Fibroblast of skin of back (primary cell): ENCODE measurements at places on chromosomes 2 and 18.

DNA sequence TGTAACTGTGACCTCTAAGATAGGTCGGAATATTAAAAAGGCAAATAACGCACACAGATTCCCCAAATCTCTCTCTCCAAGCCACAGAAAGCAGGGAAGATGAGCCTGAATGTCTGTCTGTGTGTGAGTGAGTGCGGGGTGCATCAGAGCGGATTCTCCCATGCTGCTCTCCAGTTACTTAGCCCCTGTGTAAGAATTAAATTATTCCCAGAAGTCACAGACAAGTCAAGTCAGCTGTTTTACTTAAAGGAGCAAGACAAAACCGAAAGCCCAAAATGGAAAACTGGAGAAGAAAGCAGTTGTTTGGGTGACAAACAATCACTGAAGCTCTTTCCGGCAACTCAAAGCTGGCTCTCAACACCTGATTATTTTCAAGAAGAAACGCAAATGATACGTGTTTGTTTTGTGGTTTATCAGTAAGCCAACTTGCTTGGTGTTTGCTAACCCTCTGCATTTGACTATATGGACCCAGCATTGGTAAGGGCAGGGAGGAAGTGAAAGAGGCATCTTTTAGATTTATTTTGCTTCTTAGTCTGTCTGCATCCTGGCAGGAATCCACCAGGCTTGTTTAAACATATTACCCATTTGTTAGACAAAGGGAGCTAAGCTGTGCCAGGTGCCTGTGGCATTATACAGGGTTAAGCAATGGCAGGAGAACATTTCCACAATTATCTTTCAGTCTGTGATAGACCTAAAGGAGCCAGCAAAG lies 121.5 kb upstream of the CREB1 start:
- DNase-seq, result peak; percentile 39

DNA sequence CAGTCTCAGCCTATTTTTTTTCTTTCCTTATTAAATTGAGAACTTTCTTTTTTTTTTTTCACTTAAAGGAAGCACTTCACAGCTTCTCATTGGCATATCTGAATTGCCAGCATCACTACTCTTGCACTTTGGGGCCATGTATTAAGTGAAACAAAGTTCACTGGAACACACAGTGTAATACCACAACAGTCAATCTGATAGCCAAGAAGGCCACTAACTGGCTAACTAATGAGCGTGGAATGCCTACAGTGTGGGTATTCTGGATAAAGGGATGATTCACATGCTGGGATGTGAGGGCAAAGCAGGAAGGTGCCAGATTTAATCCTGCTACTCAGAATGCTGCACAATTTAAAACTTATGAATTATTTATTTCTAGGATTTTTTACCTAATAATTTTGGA lies 11.7 kb upstream of the C18orf63 start:
- peak; percentile 39 for DNase-seq

DNA sequence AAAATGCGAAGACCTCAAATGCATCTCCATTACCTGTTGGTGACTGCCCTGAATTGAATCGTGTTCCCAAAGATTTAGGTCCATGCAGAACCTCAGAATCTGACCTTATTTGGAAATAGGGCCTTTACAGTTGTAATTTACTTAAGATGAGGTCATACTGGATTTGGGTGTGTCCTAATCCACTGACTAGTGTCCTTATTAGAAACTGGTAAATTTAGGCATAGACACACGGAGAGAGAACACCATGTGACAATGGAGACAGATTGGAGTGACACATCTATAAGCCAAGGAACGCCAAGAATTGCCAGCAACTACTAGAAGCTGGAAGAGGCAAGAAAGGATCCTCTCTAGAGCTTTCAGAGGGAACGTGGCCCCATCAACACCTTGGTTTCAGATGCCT lies 203.1 kb downstream of the SMAD2 start:
- DNase-seq, result no peak

DNA sequence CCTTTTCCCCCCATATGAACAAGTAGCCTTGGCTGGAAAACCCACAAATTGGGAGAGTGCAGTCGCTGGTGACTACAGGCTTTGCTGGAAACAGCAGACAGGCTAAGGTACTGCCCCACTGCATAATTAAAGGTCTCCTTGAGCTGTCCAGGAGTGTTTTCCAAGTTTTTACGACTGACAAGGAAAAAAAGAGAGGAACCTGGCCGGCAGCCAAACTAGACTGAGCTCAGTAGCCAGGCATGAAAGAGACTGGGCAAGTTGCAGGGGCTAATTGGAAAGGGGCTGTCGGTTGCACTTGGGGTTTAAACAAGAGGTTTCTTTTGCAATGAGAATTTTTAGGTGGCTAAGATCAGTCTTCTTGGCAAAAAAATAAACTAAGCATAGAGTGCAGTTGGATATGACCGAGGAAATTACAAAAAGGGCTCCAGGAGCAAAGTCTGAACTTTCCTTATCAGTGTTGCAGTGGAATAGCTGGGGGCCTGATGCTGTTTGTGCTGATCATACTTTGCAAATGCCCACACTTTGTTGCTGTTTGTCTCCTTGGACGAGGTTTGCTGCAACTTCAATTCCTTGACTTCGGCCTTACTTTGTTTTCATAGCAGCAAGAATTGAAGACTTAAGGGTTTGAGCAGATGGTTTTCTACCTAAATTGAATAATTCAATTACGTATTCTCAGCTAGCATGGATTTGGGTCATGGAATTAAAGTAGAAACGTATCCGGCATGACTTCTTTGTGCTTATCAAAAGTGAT lies 2.1 kb downstream of the GULP1 start:
- DNase-seq, result peak; percentile 63

DNA sequence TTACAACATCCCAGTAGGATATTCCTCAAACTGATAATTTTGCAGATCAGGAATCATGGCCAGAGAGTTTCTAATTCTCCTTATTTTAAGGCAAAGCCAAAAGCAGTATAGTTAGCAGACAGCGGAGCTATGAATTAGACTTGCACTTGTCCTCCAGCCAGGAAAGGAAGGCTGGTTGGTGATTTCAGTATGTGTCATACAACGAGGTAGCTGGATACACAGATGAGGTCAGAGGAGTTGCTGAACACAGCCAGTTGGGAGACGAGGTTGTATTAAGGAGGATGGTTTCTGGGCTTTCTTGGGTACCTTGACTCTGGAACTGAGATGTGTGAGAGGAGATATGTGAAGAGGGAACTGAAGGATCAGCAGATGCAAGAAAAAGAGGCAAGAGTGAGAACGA lies 185.2 kb downstream of the SOX11 start:
- DNase-seq, result peak; percentile 59

GRCh38 chr2:216604458-216604857 lies 28.8 kb upstream of the IGFBP2 start:
- no peak for DNase-seq

- no peak for DNase-seq
Measured at GRCh38 chr2:75801234-75801982, 90.7 kb upstream of the GCFC2 start.

DNA sequence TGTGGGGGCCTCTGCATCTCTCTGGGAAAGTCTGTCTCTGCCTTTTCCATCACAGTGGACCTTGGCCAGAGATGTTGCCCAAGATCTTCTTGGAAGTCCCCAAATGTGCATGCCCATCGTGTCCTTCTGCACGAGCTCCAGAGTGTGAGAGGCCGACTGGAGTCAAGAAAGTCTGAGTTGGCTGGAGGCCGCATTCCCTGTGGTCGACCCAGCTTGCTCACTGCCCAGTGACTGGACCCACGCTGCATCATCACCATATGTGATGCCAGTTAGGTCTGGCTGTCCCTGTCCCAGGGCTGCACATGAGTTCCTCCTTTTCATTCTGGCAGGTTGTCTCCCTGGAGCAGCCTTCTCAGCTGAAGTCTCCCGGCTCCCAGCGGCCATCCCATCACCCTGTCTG lies 93.8 kb downstream of the ARL4C start:
- no peak for DNase-seq

- no peak for DNase-seq
Measured at GRCh38 chr2:182726473-182726872, 10.4 kb downstream of the DNAJC10 start.

DNA sequence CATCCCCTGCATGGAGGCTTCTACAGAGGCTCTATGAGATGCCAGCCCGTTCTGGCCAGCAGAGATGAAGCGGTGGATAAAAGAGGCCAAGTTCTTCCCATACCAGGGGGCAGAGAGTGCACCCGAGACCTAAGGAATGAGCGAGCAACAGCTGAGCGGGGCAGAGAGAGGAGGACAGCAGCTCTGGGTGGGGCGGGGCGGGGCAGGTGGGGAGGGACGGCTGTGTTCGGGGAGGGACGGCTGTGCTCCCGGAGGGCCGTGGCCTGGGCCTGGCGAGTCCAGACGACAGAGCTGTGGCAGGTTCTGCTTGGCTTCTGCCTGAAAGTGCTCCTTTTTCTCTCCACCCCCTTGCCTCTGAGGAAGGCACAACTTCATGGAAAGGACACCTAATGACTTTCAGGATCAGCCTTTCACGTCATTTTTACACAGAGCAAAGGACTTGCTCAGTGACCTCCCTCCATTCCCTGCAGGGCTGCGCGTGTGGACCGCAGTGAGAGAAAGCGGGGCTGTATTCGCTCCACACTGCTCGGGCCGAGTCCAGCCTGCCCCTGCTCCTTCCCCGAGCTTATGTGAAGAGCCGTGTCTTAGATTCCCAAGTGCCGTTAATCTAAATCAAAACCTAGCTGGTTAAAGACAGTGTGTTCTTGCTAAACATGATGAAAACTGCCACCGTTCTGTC lies 232.9 kb downstream of the HDAC4 start:
- no peak for DNase-seq

DNA sequence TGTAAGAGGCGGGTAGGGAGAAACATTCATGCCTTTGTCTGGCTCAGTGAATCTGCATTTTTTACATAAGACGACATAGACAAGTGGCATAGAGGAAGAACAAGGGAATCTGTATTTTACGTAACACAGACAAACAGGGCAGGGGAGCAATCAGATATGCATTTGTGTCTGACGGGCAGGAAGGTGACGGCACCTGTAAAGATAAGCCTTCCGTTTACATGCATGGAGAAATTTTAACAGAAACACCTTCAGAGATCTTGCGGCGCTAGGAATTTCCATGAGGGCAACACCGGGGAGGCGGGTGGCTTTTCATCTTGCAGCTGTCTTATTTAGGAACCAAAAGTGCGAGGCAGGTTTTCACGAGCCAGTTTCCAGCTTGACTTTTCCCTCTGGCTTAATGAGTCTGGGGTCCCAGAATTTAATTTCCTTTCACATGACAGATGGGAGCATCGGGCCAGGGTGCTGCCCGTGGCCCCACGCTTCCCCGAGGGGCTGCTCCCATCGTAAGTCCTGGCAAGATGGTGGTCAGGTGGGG lies 42.6 kb downstream of the RTP5 start:
- DNase-seq, result no peak

DNA sequence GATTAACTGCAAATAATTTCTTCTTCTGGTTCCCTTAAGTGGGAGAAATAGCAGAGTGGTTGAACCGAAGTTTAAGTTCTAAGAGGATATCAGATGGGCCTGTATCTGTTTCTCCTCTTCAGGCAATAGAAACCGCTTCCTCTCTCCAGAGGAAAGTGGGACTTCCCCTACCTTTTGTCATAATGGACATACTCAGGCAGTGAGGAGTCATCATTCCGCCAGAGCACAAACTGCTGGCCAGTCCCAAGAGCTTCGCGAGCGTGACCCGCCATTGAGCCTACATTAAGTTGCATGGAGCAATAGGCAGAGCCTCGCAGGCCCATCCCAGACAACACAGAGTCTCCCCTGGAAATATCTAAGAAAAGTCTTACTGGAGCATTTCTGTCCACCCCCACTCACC lies 158.9 kb downstream of the LDLRAD4 start:
- DNase-seq, result peak; percentile 12

- no peak for DNase-seq
Measured at GRCh38 chr2:239311132-239312040, 89.4 kb downstream of the HDAC4 start.

DNA sequence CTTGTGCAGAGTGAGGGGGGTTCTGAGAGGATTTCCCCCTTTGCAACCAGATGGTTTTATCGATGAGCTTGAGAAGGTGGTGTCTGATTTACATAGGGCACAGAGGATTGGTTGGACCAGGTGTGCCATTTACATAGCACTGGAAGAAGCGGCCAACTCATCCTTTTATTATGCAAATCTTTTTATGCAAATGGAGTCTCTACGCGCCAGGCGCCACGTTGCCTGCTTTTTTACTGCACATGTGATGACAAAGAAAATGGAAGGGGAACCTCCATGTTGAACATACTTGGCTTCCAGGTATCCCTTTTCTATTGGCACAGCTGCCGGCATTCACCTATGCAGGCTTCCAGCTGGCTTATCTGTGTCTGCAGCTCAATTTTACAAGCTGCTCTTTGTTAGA lies 18.4 kb upstream of the TXNL4A start:
- DNase-seq, result no peak

DNA sequence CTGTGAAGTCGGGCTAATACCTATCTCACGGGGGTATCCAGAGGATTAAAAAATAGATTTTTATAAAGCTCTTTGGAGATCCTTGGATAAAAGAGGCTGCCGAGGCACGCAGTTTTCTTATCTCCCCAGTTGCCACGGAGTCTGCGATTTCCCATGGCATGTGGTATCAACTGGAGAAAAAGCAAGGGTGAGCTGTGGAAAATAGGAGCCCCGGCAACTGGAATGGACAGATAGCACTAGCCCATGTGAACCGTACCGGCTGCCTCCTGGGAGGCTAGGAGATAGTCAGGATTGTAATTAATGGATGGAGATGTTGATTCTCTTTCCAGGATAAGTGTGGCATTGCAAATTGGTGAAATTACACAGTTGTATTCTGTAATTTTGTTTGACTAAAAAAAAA lies 407.6 kb upstream of the KCNH7 start:
- DNase-seq, result no peak

- no peak for DNase-seq
Measured at GRCh38 chr18:36295880-36296301, 1.6 kb upstream of the FHOD3 start.

- DNase-seq, result no peak
Measured at GRCh38 chr2:130754811-130755210, 529 bp upstream of the AMER3 start.

DNA sequence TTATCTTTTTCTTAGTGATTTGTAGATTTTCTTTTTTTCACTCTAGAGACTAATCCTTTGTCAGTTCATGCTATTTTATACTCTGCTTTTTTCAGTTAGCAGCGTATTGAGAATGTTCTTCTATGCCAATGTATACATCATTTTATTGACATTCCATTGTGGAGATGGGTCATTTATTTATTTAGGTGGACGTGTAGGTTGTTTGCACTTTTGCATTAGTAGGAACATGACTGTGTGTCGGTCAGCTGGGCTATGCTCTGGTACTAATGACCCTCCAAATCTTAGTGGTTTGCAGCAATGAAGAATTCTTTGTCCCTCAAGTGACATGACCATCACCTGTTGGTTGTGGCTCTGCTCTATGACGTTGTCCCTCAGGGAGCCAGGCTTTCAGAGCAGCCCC lies 33.6 kb downstream of the HPCAL1 start:
- no peak for DNase-seq

DNA sequence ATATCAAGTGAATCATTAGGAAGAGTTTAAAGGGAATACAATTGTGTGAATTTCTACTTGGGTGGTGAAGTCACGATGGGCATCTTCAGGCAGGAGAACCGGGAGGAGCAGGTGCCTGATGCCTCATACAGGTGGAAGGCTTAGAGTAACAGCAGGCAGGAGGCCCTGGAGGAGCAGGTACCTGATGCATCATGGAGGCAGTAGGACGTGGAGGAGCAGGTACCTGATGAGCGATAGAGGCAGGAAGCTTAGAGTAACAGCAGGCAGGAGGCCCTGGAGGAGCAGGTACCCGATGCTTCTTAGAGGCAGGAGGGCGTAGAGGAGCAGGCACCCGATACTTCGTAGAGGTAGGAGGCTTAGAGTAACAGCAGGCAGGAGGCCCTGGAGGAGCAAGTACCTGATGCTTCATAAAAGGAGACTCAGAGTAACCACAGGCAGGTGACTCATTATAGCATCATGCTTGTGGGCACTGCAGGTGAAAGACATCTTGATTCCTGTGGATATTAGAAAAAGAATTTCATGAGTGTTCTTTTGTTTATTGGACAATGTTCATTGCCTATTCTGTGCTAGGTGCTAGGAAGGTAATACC lies 133.9 kb downstream of the ATP9B start:
- no peak for DNase-seq
